ENCODE measurements at places on chromosomes 1 and 21. TPM values are rescaled to one million over a fixed set of nuclear protein-coding genes. Genes with fewer than 3 reads are reported as not detected.

TRIM46 gene
- total RNA-seq: not detected

GRCh38 chr1:235923466-235924021 lies 56.8 kb upstream of the LYST start:
- DNase-seq: no peak

DNA sequence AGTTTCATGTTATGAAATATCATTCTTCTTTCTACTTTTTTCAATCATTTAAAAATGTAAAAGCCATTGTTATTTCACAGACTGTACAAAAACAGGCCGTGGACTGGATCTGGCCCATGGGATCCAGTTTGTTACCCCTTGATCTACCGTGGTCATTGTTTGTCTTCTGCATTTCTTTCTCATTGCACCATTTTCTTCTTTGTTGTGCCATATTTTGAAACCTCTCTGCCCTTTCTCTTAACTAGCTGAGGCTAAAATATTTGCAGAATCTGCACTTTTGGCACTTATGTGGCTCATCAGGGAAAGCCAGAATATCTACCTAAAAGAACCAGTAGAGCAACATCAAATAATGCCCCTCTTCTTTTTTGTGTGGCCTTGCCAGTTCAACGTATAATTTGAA lies 50.5 kb downstream of the DNAJC6 start:
- no peak for DNase-seq

DNA sequence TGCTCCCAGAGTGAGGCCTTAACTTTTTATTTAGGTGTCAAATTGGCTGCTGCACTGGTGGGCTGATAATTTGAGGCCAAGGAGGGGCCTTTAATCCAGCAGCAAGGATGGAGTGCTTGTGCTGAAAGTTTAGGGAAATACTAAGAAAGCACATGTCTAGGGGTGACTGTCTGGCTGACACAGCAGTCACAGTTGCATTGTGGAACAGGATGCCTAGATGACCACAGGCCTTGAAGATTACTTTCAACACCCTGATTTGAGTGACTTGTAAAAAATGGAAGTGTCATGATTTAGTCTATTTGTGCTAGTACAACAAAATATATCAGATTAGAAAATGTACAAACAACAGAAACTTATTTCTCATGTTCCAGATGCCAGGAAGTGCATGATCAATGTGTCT lies 57.7 kb downstream of the ZNF697 start:
- no peak for DNase-seq

GRCh38 chr21:33406493-33406892 lies 3.3 kb downstream of the IFNGR2 start:
- no peak for DNase-seq

DNA sequence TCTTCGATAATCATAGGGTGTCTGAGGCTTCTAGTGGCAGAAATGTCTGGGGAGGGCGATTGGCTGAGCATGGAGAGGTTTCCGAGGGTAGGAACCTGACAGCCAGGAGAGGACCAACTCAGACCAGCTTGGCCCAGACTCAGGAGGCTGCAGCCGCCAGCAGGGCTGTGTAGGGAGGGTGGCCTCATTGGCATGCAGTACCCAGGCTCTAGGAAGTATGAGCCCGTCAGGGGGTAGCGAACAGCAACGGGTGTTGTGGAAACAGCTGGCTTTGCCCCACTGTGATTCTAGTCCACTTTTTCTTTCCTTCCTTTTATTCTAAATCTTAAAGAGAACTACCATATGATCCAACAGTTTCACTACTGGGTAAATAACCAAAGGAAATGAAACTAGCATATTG lies 103.3 kb downstream of the DIRAS3 start:
- DNase-seq: no peak

- no peak for DNase-seq
Observed at GRCh38 chr1:229406798-229407197, 27.1 kb downstream of the ACTA1 start.

- no peak for DNase-seq
Observed at GRCh38 chr1:207342332-207342731, 20.9 kb downstream of the CD55 start.

GRCh38 chr1:199089393-199090122 lies 450.7 kb downstream of the PTPRC start:
- DNase-seq: no peak
